ENCODE measurements at places on chromosomes 13 and 19. TPM values are rescaled to one million over a fixed set of nuclear protein-coding genes. Genes with fewer than 3 reads are reported as not detected.

DNA sequence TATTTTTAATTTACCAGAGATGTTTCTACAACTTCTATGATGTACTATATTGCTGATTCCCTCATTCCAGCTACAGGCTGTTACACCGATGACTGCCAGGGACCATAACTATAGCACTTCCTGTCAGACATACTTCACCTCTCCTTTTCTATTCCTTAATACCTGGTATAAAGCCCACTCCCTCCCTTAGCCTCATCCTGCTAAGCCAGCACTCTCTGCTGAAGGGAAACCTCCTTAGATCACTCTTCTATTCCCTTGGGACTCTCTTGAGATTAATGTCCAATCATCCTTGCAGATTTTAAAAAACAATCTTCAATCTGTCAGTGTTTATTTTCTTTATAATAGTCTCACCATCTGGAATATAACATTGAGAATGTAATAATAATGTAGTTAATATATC is 127.9 kb downstream of the DIAPH3 start:
- no peaks in the 10 kb centered on the region for H3K4me1 ChIP-seq
- H3K4me3 ChIP-seq: no peak overlapping the region
- H3K27me3 ChIP-seq: no peaks in the 10 kb centered on the region
- H3K27ac ChIP-seq: no peak overlapping the region

Gene CEACAM6
- total RNA-seq: 369 TPM

Gene OR7G2
- not detected for total RNA-seq

Gene CLDN10
- total RNA-seq: 1.6 TPM

DNA sequence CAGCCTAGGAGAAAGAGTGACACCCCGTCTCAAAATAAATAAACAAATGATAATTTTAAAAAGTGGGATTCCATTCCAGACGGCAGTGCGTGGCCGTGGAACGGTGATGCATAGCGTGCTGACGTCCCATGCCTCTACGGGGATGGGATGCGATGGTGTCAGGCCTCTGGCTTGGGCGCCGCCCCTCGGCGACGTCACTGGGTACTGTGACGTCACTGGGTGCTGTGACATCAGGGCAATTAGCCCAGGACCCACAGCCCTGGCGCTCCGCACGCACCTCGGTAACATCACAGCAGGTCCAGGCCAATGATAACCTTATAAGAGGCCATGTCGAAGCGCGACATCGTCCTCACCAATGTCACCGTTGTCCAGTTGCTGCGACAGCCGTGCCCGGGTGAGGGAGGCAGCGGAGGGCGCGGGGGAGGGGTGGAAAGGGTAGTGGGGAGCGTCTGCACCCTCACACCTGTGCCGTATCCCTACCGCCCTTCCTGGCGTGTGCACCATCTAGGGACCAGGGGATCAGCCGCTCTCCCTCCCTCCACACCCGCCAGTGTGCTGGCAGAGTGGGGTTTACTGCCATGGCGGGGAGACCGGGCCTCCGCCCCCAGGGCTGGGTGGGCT is at the start of gene GAPDHS:
Gene GAPDHS (plus strand): TSS at position 256 of the 621 bp plus-strand sequence. CDS start 72 bp downstream, at position 328.
- DNase-seq: no peak
- peaks cover 61% of the 10 kb centered on the region for H3K27me3 ChIP-seq
- H3K4me3 ChIP-seq: no peak within 1 kb of the TSS
- H3K27ac ChIP-seq: no peak within 1 kb of the TSS
